Endothelial cell (in vitro differentiated cells): ENCODE measurements at places on chromosomes 5 and 9.

DNA sequence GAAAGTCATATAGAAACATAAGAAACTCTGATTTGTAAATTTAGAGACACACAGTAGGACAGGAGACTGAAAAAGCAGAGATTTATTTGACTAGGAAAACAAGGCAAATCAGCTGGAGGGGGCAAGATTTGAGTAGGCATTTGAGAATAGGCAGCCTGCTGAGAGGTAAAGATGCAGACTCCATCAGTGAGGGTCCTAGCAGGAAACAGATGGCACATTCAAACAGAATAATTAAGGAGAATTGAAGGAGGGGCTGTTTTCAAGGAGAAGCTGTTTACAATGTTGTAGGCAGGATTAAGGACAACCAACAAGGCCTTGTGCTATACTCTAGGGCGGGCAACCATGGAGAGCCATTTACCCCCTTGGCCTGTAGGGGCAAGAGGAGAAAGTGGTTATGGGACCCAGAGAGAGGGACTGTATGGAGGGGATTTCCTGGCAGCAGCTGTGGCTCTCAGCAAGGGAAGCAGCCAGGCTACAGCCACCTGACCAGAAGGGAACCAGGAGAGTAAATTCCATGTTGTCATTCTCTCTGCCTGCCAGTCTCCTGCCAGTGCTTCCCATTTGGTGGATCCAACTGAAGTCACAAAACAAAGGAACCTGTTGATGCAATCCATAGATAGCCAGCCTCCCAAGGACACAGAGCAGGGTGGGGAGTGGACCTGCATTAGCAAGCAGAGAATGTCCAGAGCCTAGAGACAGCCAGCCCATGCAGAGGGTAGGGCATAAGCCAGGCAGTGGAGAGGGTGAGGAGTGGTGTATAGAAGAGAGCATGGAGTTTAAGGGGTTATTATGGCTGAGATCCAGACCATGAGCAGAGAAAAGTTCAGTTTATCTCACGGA is 38.2 kb downstream of the PAPPA start:
- H3K27ac ChIP-seq: no peak overlapping the region
- H3K4me1 ChIP-seq: peaks cover 7% of the 10 kb centered on the region
- no peak overlapping the region for H3K4me3 ChIP-seq

GRCh38 chr9:74935008-74935407 is 17.7 kb downstream of the C9orf40 start:
- no peak overlapping the region for H3K4me3 ChIP-seq
- peaks cover 2% of the 10 kb centered on the region for H3K27me3 ChIP-seq
- peaks cover 4% of the 10 kb centered on the region for H3K36me3 ChIP-seq
- H3K4me1 ChIP-seq: no peaks in the 10 kb centered on the region
- H3K27ac ChIP-seq: no peak overlapping the region

- H3K27me3 ChIP-seq: peaks cover 2% of the 10 kb centered on the region
- H3K4me1 ChIP-seq: peaks cover under 1% of the 10 kb centered on the region
- DNase-seq: no peak
- no peak overlapping the region for H3K4me3 ChIP-seq
These were observed 417.8 kb upstream of the CTNND2 start for GRCh38 chr5:12322042-12322441.

DNA sequence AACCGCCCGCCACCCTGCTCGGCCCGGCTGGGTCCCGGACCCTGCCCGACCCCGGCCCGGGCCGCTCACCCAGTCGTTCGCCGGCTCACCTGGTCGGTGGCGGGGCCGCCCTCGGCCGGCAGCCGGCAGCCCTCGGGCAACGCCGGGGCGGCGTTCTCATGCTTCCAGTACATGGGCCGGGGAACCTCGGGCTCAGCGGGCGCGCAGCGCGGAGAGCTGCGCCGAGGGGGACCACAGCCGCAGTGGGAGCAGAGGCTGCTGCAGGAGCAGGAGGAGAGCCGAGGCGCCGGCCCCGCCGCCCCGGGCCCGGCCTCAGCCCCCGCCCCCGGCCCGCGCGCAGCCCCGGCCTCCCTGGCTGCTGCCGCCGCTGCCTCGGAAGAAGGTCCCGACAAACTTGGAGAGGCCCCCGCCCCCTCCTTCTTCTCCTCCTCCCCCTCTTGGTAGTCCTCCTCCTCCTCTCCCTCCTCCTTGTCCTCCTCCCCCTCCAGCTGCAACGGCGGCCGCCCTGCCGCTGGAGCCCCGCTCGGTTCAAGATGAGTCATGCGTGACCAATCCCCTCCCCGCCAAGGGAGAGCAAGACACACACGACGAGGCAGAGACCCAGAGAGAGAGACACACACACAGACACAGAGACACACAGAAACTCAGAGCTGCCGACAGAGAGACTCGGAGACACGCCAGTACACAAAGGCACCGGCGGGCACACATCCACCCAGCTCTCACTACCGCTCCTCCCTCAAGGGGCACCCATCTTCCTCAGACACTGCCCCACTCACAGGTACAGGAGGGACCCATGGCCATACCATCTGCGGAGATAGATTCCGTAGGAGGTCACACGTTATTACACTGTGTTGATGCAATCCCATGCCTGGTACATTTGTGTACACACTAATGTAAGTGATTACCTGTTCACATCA is at the start of gene LHX6:
TSS of gene LHX6 (minus strand) at position 390 of the 917 bp plus-strand sequence. CDS start at position 173, 217 bp downstream.
- H3K36me3 ChIP-seq: peaks cover 14% of the 10 kb centered on the region
- H3K27ac ChIP-seq: no peak within 1 kb of the TSS
- peaks cover 29% of the 10 kb centered on the region for H3K4me1 ChIP-seq
- peak within 1 kb of the TSS; percentile 42 for H3K4me3 ChIP-seq
- H3K27me3 ChIP-seq: peaks cover 23% of the 10 kb centered on the region

GRCh38 chr9:95081998-95082397 is 235.5 kb downstream of the FANCC start:
- peaks cover 28% of the 10 kb centered on the region for H3K36me3 ChIP-seq
- H3K4me1 ChIP-seq: no peaks in the 10 kb centered on the region
- no peak for DNase-seq
- H3K27ac ChIP-seq: no peak overlapping the region
- no peak overlapping the region for H3K4me3 ChIP-seq

DNA sequence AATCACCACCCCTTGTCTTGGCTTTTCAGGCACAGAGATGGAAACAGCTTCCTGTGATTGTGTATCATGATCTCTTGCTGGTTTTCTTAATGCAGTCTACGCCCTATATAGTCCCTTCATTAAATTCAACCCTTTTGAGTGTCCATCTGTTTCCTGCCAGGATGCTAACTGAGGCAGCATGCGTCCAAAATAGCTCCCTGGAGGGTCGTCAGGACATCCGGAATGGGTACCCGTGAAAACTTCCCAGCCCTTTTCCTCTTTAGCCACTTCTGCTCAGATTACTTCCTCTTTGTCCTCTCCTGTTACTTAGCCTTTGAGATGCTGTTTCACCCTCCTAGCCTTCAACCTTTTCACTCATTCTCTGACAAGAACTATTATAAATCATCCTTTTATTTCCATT is 79.8 kb upstream of the KLF9 start:
- peaks cover 5% of the 10 kb centered on the region for H3K27me3 ChIP-seq
- peaks cover 46% of the 10 kb centered on the region for H3K4me1 ChIP-seq
- peak overlapping the region; percentile 79 for H3K27ac ChIP-seq
- no peaks in the 10 kb centered on the region for H3K36me3 ChIP-seq
- no peak for DNase-seq

- peaks cover 20% of the 10 kb centered on the region for H3K36me3 ChIP-seq
- H3K27me3 ChIP-seq: peaks cover 22% of the 10 kb centered on the region
- no peak for DNase-seq
- no peak overlapping the region for H3K4me3 ChIP-seq
- peak overlapping the region; percentile 64 for H3K27ac ChIP-seq
These were observed 12.3 kb downstream of the PRR7 start for GRCh38 chr5:177458912-177459350.

- DNase-seq: no peak
- no peak overlapping the region for H3K4me3 ChIP-seq
- H3K27me3 ChIP-seq: peaks cover 9% of the 10 kb centered on the region
- no peak overlapping the region for H3K27ac ChIP-seq
These were observed 43.9 kb downstream of the RAPGEF1 start for GRCh38 chr9:131695836-131696460.

DNA sequence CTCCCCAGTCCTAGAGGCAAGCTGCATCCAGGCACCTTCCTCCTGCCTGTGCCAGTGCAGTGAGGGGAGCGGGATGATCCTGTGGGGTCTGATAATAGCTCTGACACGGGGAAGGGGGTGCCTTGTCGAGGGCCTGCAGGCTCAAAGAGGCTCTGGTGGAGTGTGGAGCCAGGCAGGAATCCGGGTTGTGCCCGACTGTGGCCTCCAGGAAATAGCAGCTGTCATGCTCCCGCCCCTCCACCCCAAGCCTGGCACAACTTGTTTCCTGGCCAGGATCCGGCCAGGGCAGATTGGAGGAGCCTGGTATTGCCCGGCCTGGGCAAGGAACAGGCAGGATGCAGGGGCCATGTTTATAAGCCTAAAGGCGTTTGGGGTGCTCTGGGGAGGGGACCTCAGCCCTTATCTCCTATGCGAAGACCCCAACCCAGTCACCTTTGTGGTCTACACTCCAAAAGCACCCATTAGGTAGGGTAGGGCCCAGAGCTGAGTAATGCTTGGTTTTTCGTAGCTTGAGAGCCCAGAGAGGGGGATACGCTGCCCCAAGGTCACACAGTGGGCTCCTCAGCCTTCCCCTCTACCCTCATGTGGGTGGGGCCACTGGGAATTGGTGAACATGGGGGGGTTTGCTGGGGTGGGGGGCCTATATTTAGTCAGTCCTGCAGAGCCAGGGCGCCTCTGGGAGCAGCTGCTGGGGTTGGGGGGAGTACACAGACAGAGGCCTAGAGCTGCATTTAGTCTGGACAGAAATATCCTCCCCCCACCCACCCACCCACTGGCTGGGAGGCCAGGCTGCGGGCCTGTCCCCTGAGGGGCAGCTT is 12.2 kb downstream of the CXXC5 start:
- H3K36me3 ChIP-seq: no peaks in the 10 kb centered on the region
- H3K4me3 ChIP-seq: no peak overlapping the region
- peak overlapping the region; percentile 78 for H3K27ac ChIP-seq
- H3K4me1 ChIP-seq: peaks cover 48% of the 10 kb centered on the region
- peaks cover 8% of the 10 kb centered on the region for H3K27me3 ChIP-seq

- no peaks in the 10 kb centered on the region for H3K27me3 ChIP-seq
- H3K27ac ChIP-seq: no peak overlapping the region
- H3K36me3 ChIP-seq: no peaks in the 10 kb centered on the region
- peak; percentile 84 for DNase-seq
- no peak overlapping the region for H3K4me3 ChIP-seq
- peaks cover 7% of the 10 kb centered on the region for H3K4me1 ChIP-seq
These were observed 101.3 kb downstream of the RASEF start for GRCh38 chr9:82961504-82962125.

DNA sequence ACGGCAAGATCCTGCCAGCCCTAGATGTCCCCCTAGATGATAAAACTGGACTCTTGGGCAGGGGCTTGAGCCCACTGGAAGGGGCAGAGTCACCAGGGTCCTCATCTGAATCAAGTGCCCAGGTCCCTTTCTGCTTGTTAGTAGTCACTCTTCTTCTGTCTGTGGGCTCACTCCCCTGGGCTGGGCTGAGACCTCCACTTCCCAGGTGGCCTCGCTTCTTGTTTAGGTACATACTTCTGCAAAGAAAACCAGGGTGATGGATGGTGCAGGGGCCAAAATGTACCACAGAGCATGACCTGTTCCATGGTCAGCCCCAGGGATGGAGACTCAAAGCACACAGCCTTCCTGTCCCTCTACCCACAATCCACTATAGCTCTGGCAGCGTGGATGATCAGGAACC is 845 bp upstream of the SLC46A2 start:
- H3K27me3 ChIP-seq: peaks cover 12% of the 10 kb centered on the region
- peaks cover 3% of the 10 kb centered on the region for H3K36me3 ChIP-seq
- H3K4me3 ChIP-seq: no peak overlapping the region
- no peaks in the 10 kb centered on the region for H3K4me1 ChIP-seq
- DNase-seq: no peak
- H3K27ac ChIP-seq: no peak overlapping the region

DNA sequence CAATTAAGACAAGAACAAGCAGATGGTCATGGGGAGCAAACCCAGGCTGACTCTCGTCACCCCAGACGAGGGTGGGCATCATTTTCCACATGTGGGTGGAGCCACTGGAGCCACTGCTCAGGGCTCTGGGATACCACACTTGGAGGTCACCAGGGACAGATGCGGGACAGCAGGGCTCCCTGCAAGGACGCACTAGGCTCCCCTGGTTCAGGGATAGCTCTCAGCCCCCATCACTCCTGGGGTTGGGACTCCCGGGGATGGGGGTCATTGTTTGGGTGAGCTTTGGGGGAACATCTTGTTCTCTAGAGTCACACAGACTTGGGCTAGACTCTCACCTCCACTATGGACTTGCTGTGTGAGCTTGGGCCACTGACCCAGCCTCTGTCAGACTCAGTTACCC is 57.8 kb downstream of the GTF3C4 start:
- H3K27ac ChIP-seq: no peak overlapping the region
- no peaks in the 10 kb centered on the region for H3K36me3 ChIP-seq
- no peak overlapping the region for H3K4me3 ChIP-seq

GRCh38 chr9:8856396-8857067 is 1057.0 kb upstream of the DMAC1 start:
- H3K4me1 ChIP-seq: peaks cover 6% of the 10 kb centered on the region
- peaks cover 7% of the 10 kb centered on the region for H3K27me3 ChIP-seq
- peak overlapping the region; percentile 95 for H3K4me3 ChIP-seq
- no peaks in the 10 kb centered on the region for H3K36me3 ChIP-seq

- peaks cover 3% of the 10 kb centered on the region for H3K27me3 ChIP-seq
- no peak for DNase-seq
- H3K27ac ChIP-seq: no peak overlapping the region
- no peaks in the 10 kb centered on the region for H3K4me1 ChIP-seq
These were observed 125.5 kb upstream of the NFIL3 start for GRCh38 chr9:91549177-91549576.

- H3K4me1 ChIP-seq: peaks cover 13% of the 10 kb centered on the region
- H3K27me3 ChIP-seq: no peaks in the 10 kb centered on the region
- no peak overlapping the region for H3K4me3 ChIP-seq
- H3K36me3 ChIP-seq: peaks cover 10% of the 10 kb centered on the region
- no peak overlapping the region for H3K27ac ChIP-seq
These were observed 15.5 kb downstream of the GOLPH3 start for GRCh38 chr5:32158679-32158975.

DNA sequence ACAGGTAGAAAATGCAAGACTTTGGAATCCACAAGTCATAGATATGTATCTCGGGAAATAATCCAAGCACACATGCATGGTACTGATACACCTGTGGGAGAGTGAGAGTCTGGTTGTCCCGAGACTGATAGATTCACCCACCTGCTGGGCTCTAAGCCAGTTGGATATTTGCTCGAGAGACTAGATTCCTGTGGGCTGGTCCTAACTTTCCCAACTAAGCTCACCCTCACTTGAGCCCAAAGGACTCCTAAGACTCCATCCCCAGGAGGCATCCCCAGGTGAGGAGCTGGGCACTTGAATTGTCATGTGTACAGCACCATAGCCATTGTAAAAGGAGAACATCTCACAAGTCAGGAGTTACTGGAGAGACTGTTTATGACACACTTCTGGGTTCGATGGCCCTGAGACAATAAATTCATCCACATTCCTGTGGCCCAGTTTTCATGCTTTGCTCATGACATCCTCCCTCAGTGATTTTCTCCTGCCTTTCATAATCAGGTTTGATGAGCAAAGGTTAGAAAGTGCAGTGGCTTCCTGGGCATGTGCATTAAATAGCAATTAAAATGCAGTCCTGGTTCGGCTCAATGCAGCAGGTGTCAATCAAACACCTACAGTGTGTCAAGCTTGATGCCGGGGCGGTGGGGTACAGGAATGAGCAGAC is 18.1 kb downstream of the SLC1A1 start:
- H3K36me3 ChIP-seq: no peaks in the 10 kb centered on the region
- no peak for DNase-seq
- no peak overlapping the region for H3K4me3 ChIP-seq
- H3K4me1 ChIP-seq: no peaks in the 10 kb centered on the region
- no peak overlapping the region for H3K27ac ChIP-seq
